ENCODE measurements at places on chromosomes 16 and 17. TPM values are rescaled to one million over a fixed set of nuclear protein-coding genes. Genes with fewer than 3 reads are reported as not detected.
A peak's percentile ranks its signal among the peaks of the same experiment; 100 is the strongest.

Gene C1QBP
- polyA plus RNA-seq: 176 TPM

Gene MMP25
- 8.7 TPM for polyA plus RNA-seq

- no peak for DNase-seq
These were observed 1.7 kb upstream of the RBBP6 start for GRCh38 chr16:24537474-24538337.

- DNase-seq: peak; percentile 71
These were observed 192.4 kb upstream of the GSE1 start for GRCh38 chr16:85420501-85421337.

DNA sequence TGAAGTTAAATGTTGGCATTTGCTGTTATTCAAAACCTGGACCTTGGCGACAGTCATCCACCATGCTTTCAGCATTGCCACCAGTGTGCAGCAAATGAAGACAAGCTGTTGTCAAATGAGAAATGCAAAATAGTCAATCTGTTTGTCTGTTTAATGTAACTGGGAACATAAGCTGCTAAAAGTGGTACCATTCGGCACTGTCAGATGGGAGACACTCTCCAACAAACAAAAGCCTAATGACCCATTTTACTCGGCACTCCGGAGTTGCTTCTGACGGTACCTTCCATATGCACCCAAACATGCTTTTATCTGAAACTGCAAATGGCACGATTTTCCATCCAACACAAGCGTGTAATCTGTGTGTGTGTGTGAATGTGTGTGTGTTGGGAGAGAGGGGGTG is 297.8 kb downstream of the MAF start:
- no peak for DNase-seq

GRCh38 chr16:56732832-56733231 is 2.9 kb downstream of the NUP93 start:
- no peak for DNase-seq

- no peak for DNase-seq
These were observed 25.3 kb upstream of the LYRM9 start for GRCh38 chr17:27918498-27918897.

DNA sequence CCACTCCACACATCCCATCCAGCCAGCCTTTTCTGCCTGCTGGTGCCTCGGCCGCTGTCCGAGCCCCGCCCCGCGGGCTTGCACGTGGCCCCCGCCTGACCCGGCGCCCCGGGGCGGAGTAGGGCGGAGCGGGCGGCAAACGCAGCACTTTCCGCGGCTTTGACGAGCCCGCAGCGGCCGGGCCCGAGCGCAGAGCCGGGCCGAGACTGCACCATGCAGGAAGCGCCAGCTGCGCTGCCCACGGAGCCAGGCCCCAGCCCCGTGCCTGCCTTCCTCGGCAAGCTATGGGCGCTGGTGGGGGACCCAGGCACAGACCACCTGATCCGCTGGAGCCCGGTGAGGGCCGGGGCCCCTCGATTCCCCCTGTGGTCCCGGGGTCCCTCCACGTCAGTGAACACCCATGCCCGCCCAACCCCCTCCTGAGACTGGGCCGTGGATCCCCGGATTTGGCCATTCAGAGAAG is at the start of gene HSF4:
Gene HSF4, plus strand, starts transcription at position 147 of the 463 bp plus-strand sequence. Its CDS starts 67 bp downstream, at position 214.
- DNase-seq: peak; percentile 59

Data from hepatocyte (in vitro differentiated cells).